ENCODE measurements at places on chromosomes 11 and 22.

DNA sequence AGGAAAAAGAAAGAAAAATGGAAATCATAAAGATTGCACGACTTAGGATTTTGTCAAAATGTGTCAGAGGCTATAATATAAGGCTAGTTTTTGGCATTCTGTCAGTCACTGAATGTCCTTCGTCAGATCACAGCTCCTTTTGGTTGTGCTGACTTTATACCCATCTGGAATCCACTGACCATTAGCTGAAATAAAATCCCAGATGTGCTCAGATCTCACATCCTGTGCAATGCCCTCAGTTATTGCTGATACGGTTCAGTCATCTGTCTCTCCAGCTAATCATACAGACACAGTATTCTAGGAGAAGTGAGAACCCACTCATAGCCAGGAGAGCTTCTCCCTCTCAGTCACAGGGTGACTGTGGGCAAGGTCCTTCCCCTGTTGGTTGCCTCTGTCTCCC, 11.5 kb downstream of the CD44 start:
- no peak for DNase-seq

DNA sequence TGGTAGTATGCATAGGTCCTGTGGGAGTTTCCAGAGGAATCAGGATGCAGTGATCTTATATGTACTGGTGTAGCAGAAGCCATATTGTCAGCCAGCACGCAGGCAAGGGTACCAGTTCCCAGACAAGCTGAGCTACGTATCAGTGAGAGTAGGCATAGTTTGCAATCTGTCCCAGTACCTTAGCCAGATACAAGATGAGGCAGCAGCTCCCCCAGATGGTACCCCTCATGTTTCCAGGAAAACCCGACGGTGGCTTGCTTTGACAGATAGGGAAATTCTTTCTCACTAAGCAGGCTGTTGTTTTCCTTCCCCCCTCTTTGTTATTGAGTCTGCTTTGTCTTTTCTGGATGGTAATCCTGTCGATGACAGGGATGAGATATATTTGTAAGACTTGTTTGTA, 109.7 kb upstream of the RRM1 start:
- peak; percentile 16 for DNase-seq

GRCh38 chr22:18091916-18092526, 14.2 kb downstream of the PEX26 start:
- no peak for DNase-seq

- no peak for DNase-seq
These were observed 46.7 kb upstream of the INCENP start for GRCh38 chr11:62077132-62077531.

DNA sequence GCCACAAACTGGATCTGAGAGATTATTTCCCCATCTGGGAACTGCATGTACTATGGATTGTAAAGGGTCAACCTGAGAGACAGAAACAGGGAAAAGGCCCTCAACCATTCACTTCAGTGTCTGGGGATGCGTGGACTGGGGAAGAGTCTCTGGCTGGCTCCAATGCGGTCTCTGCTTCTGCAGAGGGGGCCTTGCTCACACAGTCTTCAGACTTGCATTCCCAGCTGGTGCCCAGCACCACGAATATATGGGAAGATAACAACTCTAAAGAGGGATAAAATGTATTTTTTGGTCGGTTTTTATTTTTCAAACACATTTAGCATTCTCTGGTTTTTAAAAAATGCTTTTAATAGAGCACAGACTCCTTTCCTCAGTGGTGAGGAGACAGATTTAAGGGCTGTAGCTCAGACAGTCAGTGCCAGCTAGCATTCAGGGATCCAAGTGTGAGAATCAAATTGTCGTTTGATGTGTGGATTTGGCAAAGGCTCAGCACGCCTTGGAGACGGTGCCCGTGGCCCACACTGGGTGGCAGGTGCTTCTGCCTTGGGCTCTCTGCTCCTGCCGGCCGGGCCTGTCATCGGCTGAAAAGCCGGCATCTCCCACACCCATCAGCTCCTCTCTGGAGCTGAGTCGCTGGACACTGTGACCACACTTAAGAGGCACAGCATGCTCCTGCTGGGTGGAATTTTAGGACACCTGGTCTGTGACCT, 8.0 kb upstream of the EFCAB6 start:
- DNase-seq, result no peak

DNA sequence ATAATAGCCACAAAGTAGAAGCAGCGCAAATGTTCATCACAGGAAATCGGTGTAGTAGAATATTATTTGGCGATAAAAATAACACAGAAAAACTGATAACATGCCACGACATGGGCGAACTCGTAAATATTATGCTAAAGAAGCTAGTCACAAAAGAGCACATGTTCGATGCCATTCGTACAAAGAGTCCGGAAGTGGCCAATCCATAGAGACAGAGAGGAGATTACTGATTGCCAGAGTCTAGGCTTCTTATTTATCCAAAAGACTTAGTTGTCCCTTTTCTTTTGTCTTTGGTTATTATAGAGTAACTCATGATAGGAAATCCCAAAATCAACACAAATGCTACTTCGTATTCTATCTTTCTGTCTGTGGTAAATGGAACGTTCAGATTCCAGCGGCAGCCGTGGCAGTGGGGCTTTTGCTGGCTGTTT, 56.5 kb downstream of the MED15 start:
- DNase-seq, result no peak

DNA sequence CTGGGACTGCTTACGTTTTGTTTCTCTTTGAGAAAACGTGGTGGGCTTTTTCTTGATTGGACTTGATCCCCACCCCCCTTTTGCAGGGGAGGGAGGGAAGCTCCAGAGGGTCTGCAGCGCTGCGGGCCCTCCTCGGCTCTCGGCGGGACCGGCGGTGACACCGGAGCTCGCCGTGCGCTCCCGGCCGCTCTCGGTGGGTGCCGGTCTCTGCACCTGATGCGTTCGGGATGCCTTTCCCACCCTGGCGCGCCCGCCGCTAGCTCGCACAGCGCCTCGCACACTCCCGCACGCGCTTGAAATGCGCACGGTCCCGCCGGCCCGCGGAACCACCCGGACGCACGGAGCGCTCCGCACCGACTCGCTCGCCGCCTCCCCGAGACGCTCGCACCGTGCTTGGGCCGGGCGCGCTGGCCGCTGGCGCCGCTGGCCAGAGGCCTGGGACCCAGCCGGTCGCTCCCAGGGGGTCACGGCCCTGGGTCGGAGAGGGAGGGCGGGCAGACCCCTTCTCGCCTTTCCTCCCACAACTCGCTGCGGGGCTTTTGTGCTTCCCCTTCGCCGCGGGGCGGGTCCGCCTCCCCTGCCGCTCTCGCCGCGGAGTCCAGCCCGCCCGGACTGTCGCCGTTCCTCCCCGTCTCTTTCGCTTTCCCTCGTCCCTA, 1.0 kb downstream of the ZBTB16 start:
- peak; percentile 15 for DNase-seq

GRCh38 chr22:29080106-29080975, 7.5 kb downstream of the KREMEN1 start:
- DNase-seq, result no peak

DNA sequence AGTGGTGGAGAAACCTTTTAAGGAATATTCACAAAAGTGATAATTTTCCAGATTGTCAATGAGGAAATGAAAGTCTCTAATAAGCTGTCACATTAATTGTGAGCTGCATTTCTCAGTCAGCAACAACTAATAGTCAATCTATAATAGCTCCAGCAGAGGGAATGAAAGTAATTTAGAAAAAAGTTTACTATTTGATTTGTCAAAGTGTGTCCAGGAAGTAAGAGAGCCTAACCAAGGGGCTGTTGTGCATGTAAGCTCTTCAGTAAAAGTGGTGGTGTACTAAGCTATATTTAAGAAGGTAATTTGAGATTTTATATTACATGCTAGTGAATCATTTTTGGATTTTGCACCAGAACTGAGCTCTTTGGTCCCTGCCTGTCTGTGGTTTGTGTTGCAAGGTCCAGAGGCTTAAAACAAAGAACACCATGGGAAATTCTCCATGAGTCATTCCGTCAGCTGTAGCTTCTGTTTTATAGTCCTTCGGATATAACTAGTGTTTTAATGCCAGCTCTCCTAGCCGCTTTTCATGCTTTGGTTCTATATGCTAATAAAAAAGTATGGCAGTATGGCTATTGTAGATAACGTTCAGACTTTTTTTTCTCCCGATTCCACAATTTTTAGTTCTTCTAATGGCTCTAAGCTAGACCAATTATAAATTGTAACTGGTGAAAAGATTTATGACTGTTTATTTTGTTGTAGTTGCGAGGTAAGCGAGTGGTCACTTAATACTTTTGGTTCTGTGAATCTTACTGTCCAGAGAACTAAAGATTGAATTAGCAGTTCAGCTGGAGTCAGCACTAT, 64.6 kb downstream of the ARHGEF12 start:
- DNase-seq, result no peak

GRCh38 chr22:31279821-31280505, 12.3 kb downstream of the PIK3IP1 start:
- no peak for DNase-seq

DNA sequence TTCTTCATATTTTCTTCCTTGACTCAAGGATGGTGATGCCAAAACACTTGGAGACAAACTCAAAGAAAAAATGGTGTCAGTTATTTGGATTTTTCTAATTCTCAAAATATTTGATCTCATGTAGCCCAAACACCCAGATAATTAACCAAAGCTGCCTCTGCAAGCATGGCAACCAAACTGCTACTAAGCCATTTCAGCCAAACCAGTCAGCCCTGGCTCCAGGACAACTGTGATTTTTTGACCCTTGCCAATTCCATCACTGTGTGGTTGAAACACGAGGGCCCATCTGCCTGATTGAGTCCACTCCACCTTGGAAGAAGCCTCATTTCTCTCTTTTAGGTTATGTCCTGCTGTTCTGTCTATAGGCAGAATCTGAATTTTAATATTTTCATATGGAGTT, 277.4 kb downstream of the BLID start:
- DNase-seq, result no peak

DNA sequence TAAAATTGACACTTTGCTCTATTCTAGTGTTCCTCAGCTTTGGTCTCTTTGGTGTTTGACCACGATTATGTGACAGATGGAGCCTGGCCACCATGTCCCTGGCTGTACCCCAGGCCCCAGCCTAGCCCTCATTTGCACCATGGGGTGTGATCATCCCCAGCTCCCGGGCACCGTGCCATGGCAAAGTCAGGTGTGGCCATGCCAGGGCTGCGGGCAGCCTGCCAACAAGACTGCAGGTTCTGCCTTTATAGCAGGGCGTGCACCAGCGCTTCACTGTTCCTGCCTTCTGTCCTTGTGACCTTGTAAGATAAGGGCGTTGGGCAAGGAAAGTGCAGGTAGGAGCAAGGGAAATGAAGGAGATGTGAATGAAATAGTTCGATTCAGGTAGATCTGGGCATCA, 22.4 kb upstream of the APOBEC3A start:
- no peak for DNase-seq

DNA sequence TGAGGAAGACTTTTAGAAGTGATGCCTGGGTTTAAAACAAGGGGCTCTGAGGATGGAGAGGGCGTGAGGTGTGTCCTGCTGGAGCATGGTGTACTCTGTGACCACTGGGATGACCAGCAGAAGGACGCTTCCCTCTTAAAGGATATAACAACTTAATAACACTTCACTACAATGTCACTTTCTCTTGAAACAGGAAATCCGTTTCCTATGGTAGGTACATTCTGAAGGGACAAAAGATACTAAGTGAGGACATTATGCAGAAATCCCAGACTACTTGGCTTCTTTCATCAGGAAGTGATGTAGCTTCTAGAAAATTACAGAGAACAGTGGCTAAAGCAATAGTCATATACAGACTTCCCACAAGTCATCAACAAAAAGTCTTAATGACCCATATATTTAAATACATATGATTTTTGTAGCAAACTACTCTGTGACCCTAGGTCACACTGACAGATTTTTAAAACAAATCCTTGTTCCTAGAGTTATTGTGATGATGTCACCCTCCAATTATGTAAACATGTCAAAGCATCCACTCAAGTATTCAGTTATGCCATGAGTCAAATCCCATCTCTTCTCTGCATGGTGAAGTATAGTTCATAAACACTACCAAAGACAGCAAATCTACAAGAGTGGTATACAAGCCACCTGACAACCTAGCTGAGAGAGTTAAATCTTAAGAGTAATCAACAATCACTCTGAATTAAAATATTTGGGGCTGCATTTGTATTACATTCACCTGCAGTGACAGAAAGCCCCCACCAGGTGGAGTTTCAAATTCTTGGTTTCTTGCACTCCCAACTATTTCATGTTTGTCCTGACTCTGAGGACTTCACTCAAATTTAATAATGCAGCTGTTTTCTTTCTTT, 32.8 kb downstream of the PITPNB start:
- DNase-seq, result peak; percentile 20

DNA sequence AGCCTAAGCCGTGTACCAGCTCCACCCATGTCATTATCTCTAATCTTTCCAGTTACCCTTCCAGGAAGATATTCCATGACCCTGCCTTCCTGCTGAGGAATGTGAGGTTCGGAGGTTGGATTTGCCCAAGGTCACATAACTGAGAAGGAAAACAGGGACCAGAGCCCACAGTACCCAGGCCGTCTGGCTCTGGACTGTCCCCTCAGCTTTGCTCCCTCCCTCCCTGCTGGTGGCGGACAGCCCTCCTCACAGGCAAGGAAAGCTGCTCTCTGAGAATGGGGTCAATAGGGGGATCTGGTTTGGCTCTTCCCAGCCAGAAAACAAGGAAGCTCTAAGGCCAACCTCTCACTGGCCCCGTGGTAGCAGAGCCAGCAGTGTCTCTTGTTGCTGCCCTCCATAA, 63.3 kb downstream of the SYN3 start:
- no peak for DNase-seq

GRCh38 chr11:1994121-1994520, 3.5 kb downstream of the H19 start:
- no peak for DNase-seq

- DNase-seq, result no peak
These were observed 123.9 kb upstream of the NARS2 start for GRCh38 chr11:78698612-78699011.

DNA sequence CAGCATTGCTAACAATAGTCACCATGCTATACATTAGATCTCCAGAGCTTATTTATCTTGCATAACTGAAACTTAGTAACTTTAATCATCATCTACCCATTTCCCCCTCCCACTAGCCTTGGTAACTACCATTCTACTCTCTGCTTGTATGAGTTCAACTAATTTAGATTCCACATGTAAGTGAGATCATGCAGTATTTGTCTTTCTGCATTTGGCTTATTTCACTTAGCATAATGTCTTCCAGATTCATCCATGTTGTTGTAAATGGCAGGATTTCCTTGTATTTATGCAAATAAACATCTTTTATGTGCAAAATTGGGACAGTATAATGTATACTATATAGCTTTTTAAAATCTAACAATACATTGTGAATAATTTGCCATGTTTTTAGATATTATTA, 66.0 kb upstream of the ZBED5 start:
- no peak for DNase-seq

- DNase-seq, result peak; percentile 39
These were observed 41.0 kb upstream of the APLNR start for GRCh38 chr11:57277845-57278720.
